ENCODE measurements at places on chromosomes 6 and 20.

DNA sequence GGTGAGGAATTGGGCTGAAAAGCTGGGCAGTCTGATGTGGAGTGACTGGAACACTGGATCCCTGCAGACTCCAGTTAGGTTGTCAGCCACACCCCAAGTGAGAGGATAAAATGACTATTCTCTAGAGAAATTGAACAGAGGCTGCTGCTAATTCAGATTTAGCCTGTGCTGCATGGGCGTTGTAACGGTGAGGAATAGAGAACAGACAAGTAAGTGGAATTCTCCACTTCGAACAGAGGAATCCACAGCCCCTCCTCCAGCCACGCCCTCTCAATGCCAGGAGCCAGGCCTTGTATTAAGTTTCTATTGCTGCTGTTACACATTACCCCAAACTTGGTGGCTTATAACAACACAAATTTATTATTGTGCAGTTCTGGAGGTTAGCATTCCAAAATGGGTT, 109.3 kb downstream of the CFAP61 start:
- no peak overlapping the region for H3K27ac ChIP-seq
- no peaks in the 10 kb centered on the region for H3K36me3 ChIP-seq
- H3K4me1 ChIP-seq, result no peaks in the 10 kb centered on the region
- no peak for ATAC-seq
- H3K27me3 ChIP-seq, result no peaks in the 10 kb centered on the region

DNA sequence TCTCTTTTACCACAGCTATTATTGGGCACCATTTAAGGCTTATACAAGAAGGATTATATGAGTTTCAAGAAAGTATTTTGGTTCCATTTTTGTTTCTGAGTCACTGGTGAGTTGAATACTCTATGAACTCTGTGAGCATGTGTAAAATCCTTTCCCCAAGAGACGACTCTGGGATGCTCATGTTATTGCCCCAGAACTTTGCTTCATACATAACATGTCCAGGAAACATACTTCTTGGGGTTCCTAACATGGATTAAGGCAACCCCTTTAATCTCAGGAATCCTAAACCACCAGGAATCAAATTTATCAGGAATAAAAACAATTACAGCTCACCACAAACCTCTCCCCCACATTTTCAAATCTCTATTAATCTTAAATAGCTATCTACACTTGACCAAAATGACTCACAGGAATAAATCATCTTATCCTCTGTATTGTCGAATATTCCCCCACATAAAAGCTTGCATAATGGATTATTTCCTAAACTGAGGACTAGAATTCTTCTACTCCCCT, 117.5 kb upstream of the COL21A1 start:
- no peak overlapping the region for H3K4me3 ChIP-seq
- H3K36me3 ChIP-seq, result no peaks in the 10 kb centered on the region
- H3K4me1 ChIP-seq, result no peaks in the 10 kb centered on the region
- no peak overlapping the region for H3K27ac ChIP-seq
- ATAC-seq, result no peak

DNA sequence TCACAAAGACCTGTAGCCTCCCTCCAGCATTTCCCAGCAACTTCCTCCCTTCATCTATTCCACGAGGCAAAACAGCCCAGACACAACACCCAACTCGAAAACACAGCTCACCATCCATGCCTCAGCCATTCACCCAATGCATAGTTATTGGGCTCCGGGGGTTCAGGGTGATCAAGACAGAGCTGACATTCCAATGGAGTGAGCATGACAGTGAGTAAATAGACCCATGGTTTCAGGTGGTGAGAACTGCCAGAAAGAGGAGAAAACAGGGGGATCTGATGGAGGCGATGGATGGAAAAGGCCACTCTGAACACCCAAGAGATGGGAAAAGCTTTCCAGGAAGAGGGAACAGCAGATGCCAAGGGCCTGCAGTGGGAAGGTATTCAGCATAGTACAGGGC, 5.9 kb downstream of the CASS4 start:
- no peak overlapping the region for H3K27ac ChIP-seq
- peaks cover 26% of the 10 kb centered on the region for H3K36me3 ChIP-seq
- peaks cover 6% of the 10 kb centered on the region for H3K4me1 ChIP-seq
- H3K4me3 ChIP-seq, result no peak overlapping the region
- no peaks in the 10 kb centered on the region for H3K27me3 ChIP-seq
- no peak for ATAC-seq

- peaks cover 93% of the 10 kb centered on the region for H3K27me3 ChIP-seq
- peaks cover 5% of the 10 kb centered on the region for H3K4me1 ChIP-seq
- H3K4me3 ChIP-seq, result no peak overlapping the region
- H3K27ac ChIP-seq, result no peak overlapping the region
- H3K36me3 ChIP-seq, result no peaks in the 10 kb centered on the region
Measured at GRCh38 chr20:33211817-33212424, 5.2 kb upstream of the BPIFA3 start.

- H3K4me1 ChIP-seq, result no peaks in the 10 kb centered on the region
- ATAC-seq, result no peak
- no peak overlapping the region for H3K27ac ChIP-seq
- H3K27me3 ChIP-seq, result peaks cover 20% of the 10 kb centered on the region
Measured at GRCh38 chr6:1136415-1136774, 175.5 kb upstream of the FOXQ1 start.

- H3K4me3 ChIP-seq, result no peak overlapping the region
- H3K4me1 ChIP-seq, result peaks cover 75% of the 10 kb centered on the region
- no peak for ATAC-seq
- H3K36me3 ChIP-seq, result peaks cover 20% of the 10 kb centered on the region
Measured at GRCh38 chr6:52550014-52550575, 26.8 kb downstream of the TRAM2 start.

DNA sequence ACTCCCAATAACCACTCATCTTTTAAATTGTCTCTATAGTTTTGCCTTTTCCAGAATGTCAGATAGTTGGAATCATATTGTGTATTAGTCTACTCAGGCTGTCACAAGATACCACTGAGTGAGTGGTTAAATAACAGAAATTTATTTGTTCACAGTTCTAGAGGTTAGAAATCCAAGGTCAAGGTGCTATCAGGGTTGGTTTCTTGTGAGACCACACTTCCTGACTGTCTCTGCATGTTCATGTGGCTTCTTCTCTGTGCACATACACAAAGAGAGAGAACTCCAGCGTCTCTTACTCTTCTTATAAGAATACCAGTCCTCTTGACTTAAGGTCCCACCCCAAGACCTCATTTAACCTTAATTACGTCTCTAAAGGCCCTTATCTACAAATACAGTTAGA, 23.9 kb upstream of the PRSS35 start:
- H3K27ac ChIP-seq, result no peak overlapping the region
- H3K27me3 ChIP-seq, result no peaks in the 10 kb centered on the region
- H3K36me3 ChIP-seq, result no peaks in the 10 kb centered on the region
- no peaks in the 10 kb centered on the region for H3K4me1 ChIP-seq

- no peak overlapping the region for H3K27ac ChIP-seq
- ATAC-seq, result no peak
- peaks cover 9% of the 10 kb centered on the region for H3K4me1 ChIP-seq
Measured at GRCh38 chr20:58511364-58511763, 3.8 kb downstream of the APCDD1L start.

DNA sequence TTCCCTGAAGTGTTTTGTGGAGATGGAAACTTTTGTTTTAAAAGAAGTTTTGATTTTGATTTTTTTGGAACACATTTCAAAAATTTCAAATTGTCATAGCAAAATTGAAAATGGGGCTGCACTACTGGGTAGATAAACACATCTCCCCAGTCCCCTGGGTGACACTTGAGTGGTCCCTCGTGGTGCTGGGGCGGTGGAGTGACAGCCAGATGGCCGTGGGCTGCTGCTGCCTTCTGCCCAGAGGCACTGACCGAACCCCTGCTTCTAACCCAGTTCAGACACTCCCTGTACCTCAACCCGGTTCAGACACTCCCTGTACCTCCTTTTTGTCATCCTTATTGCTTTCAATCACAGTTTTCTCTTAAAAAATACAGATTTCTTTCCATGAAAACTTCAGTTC, 69.9 kb upstream of the SYNJ2 start:
- H3K4me1 ChIP-seq, result peaks cover 37% of the 10 kb centered on the region
- no peak overlapping the region for H3K4me3 ChIP-seq
- no peak overlapping the region for H3K27ac ChIP-seq
- H3K27me3 ChIP-seq, result no peaks in the 10 kb centered on the region

- H3K27me3 ChIP-seq, result no peaks in the 10 kb centered on the region
- H3K36me3 ChIP-seq, result peaks cover 60% of the 10 kb centered on the region
- ATAC-seq, result no peak
- H3K4me3 ChIP-seq, result no peak overlapping the region
- peak overlapping the region; percentile 25 for H3K27ac ChIP-seq
- H3K4me1 ChIP-seq, result peaks cover 18% of the 10 kb centered on the region
Measured at GRCh38 chr6:82954937-82955577, 110.6 kb downstream of the UBE3D start.
